ENCODE measurements at places on chromosomes 5 and 9.

DNA sequence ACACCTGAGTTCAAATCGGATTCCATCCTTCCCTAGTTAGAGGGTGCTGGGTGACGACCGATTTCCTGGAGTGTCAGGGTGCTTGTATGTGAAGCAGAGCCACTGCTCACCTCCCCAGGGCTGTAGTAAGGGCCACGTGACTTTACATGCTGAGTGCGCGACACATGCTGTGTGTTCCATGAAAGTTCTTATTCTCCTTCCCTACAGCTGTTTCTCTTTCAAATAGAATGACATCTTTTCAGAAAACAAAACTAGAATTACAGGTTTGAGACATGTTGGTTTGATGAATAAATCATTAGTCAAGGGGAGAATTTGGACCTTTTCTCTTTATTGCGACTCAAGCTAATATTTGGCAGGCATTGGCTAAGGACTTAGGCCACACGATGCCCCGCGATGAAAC lies 113.1 kb downstream of the JMY start:
- no peak for DNase-seq

GRCh38 chr9:124038790-124039633 lies 27.4 kb downstream of the LHX2 start:
- no peak for DNase-seq

DNA sequence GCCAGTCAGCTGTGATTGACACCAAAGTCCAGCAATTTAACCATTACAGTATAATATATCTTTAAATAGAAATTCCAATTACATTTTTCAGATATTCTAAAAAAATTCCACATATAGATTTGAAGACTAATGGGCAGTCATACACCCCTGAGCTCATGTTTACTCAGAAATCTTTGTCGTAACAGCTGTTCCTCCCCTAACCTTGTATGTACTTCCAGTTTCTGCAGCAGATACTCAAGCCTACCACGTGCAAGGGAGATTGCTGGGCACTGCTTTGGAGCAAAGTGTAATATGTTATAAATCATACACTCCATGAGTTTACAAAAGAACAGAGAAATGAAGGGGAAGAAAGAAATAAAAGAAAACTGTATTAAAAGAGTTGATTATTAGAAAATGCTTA lies 241.2 kb downstream of the TRIM32 start:
- DNase-seq, result no peak

DNA sequence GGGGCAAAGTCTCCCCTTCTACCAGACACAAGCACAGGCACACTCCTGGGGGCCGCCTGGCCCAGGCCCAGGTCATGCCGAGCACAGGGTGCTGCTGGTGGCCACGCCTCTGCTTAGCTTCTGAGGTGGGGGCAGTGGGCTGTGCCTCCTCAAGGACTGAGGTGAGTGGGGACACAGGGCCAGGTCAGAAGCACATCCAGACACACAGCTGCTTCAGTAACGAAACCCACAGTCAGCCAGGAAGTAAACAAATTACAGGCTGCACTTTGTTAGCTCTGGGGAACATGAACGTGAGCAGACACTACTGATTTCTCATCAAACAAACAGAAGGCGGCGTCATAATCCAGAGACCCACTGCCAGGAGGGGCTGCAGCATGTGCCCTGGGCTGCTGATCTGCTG lies 192.4 kb downstream of the HSPA4 start:
- DNase-seq, result no peak

DNA sequence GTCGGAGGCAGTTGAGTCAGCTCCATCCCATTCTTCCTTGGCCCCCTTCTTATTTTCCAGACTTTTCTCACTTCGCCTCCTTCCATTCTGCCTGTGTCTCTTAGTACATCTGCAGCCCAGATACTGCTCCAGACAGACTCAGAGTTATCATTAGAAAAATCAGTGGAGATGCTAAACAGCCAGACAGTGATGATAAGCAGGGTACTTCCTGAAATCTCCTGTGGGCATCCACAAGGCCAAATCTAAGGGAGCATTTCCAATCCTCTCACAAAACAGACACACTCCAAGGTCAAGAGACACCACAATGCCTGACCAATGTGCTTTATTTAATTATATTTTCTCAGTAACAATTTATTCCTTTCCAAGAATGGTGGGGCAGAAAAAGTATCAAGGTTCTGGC lies 14.5 kb upstream of the RLN1 start:
- no peak for DNase-seq

GRCh38 chr5:36300191-36300926 lies 1.3 kb downstream of the RANBP3L start:
- DNase-seq, result no peak

DNA sequence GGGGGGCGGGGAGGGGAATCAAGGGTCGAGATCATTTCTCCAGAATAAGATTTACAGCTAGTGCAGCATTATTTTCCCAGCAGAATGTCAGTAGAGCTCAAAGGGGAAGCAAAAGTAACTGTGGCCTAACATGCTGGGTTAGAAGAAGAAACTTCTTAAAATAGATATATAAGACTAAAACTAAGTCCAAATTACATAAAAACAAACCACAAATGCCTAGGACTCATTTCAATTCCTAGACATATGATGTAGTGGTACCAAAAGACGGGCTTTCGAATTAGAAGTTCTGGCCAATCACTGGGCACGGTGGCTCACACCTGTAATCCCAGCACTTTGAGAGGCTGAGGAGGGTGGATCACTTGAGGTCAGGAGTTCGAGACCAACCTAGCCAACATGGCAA lies 20.8 kb upstream of the MELK start:
- DNase-seq, result no peak

DNA sequence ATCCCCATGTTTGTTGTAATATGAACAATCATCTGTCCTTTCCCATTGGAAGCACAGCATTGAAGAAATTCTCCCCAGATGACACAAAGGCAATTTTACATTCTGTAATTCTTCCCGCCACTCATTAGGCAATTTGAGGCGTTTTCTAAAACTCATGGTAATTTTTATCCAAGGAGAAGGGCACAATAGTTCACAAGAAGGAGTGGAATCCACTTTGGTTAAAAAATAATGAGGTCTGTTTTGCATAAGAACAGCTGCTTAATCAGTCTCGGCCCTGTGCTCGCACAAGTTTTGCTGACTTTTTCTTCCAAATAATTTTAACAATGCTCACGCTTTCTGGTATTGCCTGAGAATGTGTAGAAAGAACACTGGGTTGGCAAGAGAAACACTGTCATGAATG lies 94.0 kb downstream of the CAVIN4 start:
- no peak for DNase-seq

DNA sequence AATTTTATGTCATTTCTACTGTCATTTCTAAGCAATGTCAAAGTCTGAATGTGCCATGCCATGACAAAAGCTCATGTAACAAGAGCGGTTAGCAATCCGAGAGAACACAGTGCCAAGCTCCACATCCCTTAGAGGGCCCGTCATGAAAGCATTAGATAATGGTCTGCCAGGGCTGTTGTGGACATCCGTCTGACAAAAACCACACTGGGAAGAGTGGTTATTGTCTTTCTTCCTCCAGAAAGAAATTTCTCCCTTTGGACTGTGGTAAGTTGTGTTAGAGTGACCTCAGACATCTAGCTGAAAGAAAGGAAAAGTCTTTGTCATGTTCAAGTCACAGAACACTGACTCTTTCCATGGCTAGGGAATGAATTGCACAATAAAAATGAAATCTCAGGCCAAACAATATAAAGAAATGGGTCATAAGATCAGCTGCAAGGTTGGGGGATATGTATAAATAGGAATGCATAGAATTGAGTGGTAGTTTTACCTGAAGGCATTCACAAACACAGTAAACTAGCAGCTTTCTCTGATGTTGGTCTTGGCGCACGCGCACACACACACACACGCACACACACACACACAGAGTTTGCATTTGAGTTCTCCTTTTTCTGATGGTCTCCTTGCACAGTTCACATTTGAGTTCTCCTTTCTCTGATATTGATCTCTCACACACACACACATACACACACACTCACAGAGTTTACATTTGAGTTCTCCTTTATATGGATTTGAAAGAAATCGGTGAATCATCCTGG lies 5.3 kb downstream of the SLC1A3 start:
- no peak for DNase-seq

- DNase-seq, result no peak
These were observed 50.9 kb downstream of the MRRF start for GRCh38 chr9:122315534-122315933.

DNA sequence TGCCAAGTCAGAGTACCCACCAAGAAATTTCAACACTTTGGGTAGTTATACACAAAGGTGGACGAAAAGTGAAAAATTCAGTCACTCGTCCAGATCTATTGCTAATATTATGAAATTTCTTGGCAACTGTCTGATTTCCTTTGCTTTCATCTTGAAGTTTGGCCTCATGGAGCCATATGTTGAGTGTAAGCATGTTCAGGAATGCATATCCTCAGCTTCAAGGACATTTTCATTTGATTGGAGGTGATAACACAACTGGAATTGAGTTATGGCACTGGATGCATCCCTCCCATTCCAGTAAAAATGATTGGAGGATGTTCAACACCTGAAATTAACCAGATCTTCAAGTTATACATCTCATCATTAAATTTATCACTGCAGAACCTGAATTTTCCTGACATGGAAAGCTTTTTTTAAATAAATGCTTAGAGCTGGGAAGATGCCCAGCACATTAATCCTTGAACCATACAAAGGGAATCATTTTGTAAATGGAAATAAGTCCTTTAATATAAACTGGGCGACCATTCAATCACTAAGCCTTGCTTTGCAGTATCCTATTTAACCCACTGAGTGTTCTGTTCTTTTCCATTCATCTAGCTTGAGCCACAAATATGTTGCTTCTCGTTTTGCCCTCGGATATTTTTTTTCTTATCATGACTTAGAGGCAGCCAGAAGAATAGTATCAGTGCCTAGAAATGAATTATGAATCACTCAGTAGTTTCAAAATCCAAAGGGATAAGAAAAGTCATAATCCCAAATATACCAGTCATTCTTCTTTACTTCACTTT lies 273.7 kb upstream of the PIK3R1 start:
- no peak for DNase-seq

- peak; percentile 63 for DNase-seq
These were observed 42.4 kb downstream of the PAX5 start for GRCh38 chr9:36991516-36992134.

DNA sequence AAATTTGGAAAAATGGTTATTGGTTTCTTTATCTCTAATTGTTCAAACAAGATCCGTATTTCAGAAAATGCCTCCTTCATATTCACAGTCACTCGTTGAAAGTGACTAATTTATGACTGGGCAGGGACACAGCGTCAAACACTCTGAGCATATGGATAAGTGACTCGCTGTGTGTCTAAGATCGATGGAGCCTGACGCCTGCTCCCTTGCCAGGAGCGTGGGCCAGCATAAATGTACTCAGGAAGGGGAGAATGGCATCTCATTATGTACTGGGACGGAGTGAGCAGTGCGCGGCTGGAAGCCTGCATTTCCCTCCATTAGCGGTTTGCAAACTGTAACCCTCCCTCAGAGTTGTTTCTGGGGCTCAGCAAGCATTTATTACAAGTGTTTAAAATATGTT lies 79.8 kb upstream of the CAST start:
- no peak for DNase-seq

DNA sequence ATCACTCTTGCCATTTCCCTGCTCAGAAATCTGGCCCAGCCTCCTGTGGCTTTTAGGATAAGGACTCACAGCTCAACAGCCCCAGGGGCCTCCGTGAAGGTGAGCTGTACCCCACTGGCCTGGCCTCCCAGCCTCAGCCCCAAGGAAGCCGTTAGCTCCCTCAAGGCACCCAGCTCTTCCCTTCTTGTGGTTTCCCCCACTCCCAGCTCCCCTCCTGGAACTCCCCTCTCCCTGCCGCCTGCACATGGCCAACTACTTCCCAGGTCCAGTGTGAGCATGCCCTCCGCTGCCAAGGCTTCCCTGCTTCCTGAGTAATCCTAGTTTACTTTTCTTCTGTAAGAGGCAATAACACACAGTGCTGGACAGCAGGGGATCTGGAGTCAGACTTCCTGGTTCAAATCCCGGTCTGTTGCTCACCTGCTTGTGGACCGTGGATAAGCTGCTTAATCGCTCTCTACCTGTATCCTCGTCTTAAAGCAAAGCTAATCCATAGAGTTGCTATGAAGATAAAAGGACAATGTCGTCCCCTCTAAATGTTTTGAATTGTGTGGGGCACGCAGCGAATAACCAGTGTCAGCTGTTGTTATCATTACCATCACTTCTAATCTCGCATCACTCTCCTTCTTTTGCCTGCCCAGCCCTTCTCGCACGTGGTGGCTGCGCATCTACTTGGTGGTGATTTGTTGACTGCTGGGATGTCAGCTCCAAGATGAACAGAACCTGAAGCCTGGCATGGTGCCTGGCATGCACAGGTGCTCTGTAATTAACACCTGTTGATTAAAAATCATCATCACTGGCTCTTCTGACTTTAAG lies 86.6 kb downstream of the C5orf15 start:
- no peak for DNase-seq

DNA sequence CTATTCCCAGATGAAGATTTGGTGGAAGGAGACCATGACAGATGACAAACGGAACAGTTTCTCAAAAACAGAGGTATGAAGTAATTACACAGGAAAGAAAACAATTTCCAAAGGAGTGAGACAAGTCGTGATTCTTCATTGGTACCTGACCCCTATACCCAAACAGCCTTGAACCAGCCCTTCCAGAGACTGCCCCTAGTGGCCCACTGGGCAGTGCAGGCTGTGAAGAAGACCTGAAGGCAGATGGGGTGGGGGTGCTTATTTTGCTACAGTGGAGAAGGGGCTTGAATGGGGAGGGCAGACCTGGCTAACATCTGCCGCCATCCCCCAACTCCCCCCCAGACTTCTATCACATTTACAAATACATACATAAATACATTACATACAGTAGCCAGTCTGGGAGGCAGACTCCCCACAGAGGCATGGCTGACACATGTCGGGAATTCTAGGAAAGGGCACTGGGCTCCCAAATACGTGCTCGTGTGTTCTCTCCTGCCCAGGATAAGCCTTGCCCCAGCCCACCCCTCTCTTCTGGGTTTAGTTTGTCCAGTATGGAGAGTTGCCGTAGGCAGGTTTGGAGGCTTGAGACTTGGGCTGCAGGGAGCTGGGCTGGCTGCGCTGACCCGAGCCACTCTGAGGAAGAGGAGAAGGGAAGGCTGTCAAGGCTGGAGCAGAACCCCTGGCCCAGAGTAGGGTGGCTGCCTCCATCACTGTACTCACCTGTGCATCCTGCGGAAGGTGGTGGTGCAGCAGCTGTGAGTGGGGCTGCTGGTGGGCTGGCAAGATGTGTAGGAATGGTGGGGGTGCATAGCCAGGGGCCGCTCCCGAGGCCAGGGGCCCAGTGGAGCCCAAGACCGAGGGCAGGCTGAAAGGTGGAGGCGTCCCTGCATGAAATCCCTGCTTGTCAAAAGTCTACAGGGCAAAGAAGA lies 105.3 kb downstream of the UBE2R2 start:
- no peak for DNase-seq

DNA sequence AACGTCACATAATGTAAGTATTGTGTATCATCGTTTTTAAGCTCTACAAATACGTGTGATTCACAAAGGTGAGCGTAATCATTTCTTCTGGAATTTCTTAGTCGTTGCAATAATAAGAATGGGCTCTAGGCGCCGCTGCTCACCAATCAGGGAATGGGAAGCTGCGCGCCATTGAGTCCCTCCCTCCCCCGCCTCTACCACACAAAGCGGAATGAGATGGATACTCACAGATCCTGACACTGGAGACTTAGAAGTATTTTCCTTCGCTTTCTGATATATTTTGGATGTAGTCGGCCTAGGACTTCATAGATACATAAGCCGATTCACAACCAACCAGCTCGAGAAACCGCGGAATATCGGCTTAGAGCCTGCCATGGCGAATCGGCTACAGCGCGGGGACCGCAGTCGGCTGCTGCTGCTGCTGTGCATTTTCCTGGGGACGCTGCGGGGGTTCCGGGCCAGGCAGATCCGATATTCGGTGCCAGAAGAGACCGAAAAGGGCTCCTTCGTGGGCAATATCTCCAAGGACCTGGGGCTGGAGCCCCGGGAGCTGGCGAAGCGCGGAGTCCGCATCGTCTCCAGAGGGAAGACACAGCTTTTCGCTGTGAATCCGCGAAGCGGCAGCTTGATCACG lies at the start of gene PCDHGA11:
Gene PCDHGA11 (plus strand): TSS at position 197 of the 634 bp plus-strand sequence. CDS start 177 bp downstream, at position 374.
- no peak for DNase-seq
